ENCODE measurements at places on chromosomes 6 and 20.

- DNase-seq, result no peak
Measured at GRCh38 chr6:104642871-104643270, 216.8 kb downstream of the HACE1 start.

- peak; percentile 62 for DNase-seq
Measured at GRCh38 chr6:135686784-135687301, 164.7 kb upstream of the PDE7B start.

DNA sequence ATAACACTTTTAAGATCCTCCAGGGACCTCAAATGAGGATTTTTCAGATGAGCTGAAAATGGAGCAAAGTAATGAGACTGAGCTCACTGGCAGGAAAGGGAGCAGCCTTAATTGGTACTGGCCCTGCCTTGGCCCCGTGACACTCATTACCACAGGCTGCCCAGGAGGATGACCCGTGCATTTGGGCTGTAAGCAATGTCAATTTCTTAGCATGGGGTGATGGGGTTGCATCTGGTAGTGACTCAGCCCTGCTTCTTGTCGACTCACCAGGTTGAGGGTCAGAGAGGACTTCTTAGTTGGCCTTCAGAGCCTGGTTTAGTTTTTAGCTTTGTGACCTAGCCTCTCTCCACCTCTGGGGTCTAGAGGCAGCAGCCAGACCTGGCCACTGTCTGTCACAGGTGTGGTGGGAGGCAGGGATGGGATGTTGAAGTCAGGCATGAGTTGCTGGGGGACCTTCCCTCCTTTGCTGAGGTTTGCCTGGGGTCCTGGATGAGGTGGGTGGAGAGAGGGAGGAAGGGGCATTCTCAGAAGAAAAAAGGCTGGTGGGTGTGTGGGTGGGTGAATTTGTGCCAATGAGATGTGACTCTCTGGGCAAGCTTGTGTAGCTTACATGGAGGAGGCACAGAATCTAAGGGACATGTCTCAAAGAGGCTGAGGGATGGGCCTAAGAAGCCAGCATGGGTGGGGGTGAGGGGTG, 25.9 kb upstream of the EPB41L1 start:
- DNase-seq, result no peak

- no peak for DNase-seq
Measured at GRCh38 chr20:11296951-11297350, 620.7 kb upstream of the BTBD3 start.

DNA sequence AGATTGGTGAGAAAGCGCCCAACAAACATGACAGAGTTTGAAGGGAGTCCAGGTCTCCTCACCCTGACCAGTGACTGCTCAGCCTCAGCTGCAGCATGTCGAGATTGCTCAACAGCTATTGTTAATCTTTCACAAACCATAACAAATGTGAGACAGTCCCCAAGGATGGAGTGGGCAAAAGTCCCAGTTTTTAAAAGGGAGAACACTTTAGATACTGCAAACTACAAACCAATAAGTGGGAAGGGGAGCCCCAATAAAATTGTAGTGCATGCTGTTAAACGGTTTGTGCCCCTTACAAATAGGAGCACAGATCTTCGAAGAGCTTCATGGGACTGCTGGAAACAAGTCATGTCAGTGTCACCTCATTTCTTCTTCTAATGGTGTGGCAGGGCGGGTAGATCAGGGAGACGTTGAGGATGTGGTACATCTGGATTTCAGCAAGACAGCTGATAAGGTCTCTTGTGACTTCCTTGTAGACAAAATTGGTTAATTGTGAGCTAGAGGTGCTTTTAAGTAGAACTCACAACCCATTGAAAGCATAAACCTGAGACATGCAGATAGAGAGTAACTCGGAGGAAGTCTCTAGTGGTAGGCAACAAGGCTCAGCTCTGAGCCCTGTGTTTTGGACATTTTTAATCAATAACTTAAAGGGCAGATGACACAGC, 134.0 kb upstream of the ARMC2 start:
- DNase-seq, result peak; percentile 80

- DNase-seq, result no peak
Measured at GRCh38 chr20:9253006-9253539, 184.2 kb downstream of the PLCB4 start.

DNA sequence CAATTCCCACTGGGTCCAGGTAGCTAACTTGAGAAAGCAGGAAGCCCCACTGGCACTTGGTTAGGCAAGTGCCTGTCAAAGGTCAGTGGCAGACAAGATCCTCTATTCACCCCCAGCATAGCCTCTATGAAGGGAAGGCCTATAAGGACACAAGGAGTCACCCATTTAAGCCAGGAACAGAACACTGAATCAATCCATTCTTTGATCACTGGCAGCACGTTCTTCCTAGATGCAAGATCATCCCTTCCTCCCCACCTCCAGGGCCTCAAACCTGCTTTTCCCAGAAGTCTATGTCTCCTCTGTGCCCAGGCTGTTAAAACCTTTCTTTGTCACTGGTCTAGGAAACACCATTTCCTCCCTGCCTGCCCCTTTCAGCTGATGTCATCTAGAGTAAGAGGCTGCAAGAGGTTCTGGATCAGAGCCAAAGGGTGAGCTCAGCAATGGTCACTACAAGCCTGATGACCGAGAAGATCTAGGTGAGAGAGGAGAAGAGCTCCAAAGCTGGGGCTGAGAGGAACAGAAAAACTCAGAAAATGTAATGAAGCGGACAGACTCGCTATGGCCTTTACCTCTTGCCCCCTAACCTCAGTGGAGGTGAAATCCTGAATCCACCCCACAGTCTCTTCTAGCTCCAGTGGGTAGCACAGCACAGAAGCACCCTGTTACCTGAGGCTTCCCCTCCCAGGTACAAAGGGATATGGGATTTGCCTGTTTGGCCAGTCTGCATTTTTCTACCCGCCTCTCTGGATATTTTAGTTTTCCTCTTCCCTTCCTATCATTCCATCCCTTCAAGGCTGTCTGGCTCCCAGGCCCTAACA, 1.8 kb downstream of the GTPBP2 start:
- DNase-seq, result peak; percentile 77

GRCh38 chr6:12439296-12439695, 149.1 kb downstream of the EDN1 start:
- peak; percentile 1 for DNase-seq

GRCh38 chr20:10347086-10347880, 86.7 kb downstream of the MKKS start:
- no peak for DNase-seq

DNA sequence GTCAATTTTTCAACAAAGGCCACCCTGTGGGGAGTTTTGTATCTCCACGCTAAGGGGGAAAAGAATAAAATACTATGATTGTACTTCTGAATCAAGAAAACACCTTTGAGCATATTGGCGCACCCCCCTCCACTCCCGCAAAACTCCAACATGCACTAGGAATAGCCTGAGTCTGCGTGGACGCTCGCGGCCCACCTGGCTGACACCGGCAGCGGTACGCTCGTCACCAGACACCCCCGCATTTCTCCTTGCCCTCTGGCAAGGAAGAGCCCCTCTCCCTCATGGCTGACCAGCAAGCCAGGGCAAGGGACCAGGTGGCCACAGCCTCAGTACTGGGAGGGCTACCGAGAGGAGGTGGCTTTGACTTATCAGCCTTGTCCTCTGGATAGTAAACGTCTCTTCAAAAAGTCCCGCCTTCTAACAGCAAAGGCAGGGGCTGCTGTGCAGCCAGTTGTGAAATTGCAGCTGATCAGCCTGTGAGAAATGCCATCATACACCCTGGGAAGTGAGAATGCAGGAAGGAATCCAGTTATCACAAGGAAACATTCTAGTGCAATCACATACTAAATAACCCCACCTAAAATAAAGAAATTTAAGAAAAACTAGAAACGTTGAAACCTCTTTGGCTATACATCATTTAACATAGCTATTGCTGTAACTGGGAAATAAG, 84.2 kb downstream of the HUS1B start:
- no peak for DNase-seq

GRCh38 chr6:122825163-122825562, 36.1 kb downstream of the SMPDL3A start:
- DNase-seq, result no peak

- no peak for DNase-seq
Measured at GRCh38 chr6:53813096-53813495, 18.3 kb downstream of the LRRC1 start.
